Frontal cortex (tissue), 4 donors: ENCODE measurements at places on chromosomes 11 and 22.

DNA sequence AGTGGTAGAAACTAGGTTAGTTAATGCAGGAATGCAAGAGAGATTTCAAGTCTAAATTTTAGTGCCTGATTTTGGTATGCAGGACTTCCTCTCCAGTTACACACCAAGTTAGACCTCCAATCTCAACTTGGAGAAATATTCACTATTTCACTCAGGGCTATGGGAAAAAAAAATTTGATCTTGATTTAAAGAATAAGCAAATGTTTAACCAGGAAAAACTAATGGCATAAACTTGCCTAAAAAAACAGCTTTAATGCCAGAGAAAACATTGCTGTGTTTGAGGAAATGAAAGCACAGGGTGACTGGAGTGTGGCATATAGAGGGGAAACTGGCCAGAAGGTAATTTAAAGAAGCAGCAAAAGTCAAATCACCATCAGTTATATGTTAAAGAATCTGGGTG, 575.4 kb upstream of the LRRC4C start:
- no peak for DNase-seq

GRCh38 chr11:121928597-121929580, 187.1 kb downstream of the BLID start:
- DNase-seq = no peak

- DNase-seq = no peak
Measured at GRCh38 chr11:93476796-93477195, 66.4 kb downstream of the SMCO4 start.

DNA sequence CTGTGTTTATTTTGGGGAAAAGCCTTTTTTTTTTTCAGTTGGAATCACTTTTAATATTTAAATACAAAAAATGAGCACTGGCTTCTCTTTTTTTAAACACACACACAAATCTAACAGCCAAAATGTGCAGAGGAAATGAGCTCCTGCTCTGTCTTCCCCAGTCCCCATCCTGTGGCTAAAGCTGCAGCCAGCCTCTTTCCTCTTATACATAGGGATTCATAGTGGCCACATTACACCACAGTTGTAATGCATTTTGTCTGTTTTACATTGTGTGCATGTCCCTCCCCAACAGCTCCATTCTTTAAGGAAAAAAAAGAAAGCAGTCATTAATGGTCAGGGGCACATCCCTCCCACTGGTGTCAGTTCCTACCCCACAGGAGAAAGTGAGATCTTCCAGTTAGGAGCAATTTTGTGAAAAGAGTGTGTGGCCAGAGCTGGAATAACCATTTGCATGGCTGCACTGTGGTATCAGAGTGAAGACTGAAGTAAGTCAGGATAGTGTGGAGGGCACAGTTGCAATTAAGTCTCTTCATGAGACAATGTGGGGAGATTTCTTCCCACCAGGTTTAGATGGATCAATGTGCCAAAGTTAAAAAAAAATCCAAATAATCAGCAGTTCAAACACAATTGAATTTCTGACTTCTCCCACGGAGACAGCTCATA, 220.6 kb downstream of the TMEM135 start:
- DNase-seq = no peak

DNA sequence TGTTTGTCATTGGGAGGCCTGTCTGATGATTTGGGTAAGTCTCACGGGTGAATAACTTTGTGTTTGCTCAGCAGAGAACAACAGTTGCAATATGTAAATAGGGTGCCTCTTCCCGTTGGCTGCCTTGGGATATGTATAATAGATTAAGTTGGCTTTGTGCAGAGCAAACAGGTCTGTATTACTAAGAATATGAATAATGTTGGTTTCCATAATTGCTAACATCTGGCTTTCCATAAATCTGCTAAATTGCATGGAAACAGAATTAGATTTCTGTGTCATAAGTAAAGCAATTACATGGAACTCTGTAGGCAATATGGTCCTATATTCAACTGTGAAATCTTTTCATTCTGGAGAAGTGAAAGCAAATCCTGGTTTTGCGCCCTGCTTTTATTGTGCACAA, 636.0 kb upstream of the ANO5 start:
- DNase-seq = no peak

- no peak for DNase-seq
Measured at GRCh38 chr11:22405377-22405776, 67.2 kb downstream of the SLC17A6 start.

- DNase-seq = no peak
Measured at GRCh38 chr22:22604326-22605073, 39.9 kb upstream of the GGTLC2 start.

DNA sequence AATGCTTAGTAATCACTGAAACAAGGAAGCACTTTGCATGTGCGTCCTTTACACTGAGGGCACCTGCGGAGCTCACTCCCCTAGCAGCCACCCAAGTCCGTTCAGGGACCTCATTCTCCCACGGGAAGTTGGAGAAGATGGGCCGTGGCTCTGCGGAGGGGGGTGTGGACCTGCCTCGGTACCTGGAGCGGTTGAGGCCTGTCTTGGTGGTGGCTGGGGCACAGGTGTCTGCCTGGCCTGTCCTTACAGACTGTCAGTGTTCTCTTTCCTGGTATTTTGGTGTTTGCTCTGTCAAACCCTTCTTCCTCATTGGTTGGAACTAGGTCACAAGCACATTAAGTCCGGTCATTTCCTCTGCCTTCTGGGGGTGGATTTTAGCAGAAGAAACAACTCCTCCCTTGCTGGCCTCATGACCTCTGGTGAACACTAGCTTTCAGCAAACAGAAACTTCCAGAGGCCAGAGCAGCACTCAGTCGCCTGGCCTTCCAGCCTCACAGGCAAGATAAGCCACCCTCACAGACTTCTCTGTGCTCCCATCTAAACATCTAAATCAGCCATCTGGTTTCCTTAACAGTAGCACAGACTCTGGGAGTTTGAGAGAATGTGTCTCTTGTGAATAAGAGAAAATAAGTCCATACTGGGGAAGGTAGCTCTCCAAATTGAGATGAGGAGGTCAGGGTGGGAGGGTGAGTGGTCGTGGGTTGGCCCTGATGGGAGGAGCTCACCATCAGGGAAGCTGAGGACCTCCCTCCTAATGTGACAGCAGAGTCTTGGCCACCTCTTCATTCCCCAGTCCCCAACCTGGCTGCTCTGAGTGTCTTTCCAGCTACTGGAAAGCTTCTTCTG, 8.6 kb downstream of the SNAP29 start:
- peak; percentile 32 for DNase-seq

- no peak for DNase-seq
Measured at GRCh38 chr11:17581036-17581731, 34.1 kb downstream of the OTOG start.

GRCh38 chr11:46827995-46828394, 18.1 kb downstream of the CKAP5 start:
- no peak for DNase-seq

DNA sequence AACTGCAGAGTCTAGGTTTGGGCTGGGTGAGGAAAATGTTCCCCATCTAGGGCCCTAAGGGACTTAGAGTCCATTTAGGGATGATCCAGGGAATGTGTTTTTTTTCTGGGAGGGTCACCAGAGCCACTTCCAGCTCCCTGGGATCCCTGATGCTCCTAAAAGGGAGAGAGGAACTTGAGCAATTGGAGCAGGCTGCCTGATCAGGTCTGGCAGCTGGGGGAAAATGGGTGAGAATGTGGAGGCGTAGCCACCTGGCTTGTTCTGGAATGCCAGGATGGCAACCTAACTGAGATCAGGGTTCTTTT, 1.2 kb downstream of the PGAP2 start:
- no peak for DNase-seq

DNA sequence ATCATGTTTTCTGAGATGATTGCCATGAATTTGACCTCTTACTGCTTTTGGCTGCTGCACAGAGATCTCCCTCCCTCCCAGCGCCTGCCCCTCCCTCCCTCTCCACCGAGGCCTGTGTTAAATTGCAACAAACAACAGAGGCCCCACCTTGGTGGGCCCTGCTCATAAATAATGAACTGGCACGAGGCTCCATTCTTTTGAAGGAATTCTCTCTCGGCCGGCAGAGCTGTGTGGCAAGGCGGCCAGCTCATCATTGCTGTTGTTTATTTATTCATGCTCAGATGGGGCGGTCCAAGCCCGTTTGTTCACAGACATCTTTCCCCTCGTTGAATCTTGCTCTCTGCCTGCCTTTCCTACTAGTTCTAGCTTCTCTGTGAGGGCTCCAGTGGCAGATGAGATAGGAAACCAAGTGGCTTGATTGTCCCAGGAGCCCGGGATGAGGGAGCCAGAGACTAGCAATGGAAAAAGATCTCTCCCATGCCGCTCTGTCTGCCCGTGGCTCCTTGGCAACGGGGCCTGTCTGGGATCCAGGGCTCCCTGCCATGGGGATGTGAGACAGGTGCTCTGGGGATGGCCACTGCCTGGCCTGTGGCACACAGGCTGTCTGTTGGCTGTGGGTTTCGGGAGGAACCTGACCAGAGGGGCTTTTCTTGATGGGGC, 192.6 kb downstream of the DSCAML1 start:
- no peak for DNase-seq

DNA sequence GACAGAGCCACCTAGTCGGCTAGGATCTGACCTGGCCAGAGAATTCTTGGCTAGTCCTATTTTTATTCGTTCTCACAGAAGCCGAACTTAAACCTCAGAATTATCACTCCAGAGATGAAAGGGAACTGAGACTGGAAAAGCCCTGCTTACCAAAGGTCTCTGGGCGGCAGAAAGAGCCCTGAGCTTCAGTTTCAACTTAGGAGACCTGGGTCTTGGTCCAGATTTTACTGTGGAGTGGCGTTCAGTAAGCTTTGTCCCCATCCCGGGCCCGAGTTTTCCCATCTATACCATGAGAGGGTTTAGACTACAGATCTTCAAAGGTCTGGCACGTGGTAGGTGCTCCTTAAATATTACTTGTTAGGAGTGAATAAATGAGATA, 516 bp downstream of the NEU3 start:
- no peak for DNase-seq

GRCh38 chr11:92859156-92859690, 110.2 kb upstream of the MTNR1B start:
- no peak for DNase-seq

GRCh38 chr11:72244060-72244360, at the start of gene PHOX2A:
TSS of gene PHOX2A (minus strand) at chr11:72244176. CDS start at chr11:72244004, 172 bp downstream.
- DNase-seq = no peak

- DNase-seq = peak; percentile 11
Measured at GRCh38 chr11:66851698-66852465, 5.0 kb upstream of the LRFN4 start.

DNA sequence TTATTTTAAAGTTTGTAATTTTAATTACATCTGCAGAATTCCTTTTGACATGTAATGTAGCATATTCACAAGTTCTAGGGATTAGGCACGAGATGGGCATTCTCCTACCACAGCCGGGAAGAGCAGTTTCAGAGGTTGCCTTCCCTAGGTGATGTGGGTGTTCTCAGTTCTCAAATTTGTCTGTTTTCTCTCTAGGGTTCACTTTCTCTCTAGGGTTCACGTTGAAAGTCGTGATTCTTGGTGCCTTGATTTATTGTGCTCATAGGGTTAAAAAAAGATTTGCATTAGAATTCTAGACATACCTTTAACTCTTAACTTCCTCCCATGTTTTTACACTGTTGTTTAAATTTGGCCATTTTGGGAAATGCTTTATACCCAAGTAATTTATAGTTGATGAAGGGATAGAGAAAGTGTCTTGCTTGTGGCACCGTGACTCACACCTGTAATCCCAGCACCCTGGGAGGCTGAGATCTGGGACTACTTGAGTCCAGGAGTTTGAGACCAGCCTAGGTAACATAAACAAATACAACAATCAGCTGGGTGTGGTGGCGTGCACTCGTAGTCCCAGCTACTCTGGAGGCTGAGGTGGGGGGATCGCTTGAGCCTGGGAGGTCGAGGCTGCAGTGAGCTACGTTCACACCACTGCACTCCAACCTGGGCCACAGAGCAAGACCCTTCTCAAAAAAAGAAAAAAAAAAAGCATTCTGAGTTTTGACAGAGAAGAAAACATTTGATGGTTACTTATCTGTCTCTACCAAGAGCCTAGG, 3.6 kb downstream of the MED15 start:
- no peak for DNase-seq

- no peak for DNase-seq
Measured at GRCh38 chr11:1453611-1454034, 33.0 kb downstream of the MOB2 start.

DNA sequence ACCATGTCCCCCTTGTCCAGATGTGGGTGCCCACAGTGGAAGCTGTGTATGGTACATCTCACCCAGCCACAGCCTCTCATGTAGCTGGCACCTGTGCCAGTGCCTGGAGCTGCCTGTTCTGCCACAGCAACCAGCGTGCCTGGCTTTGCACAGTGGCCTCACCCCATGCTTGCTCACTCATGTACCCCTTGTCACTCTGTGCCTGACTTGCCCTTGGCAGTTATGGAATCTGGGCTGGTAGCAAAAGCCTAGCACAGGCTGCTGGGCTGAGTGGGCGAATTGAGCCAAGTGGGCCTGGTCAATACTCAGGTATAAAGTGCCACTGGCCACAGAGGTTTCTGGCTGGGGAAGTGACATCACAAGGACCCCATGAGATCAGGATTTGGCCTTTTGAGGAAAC, 264.2 kb downstream of the INSC start:
- DNase-seq = no peak

- no peak for DNase-seq
Measured at GRCh38 chr22:35312198-35313059, 12.7 kb downstream of the TOM1 start.

DNA sequence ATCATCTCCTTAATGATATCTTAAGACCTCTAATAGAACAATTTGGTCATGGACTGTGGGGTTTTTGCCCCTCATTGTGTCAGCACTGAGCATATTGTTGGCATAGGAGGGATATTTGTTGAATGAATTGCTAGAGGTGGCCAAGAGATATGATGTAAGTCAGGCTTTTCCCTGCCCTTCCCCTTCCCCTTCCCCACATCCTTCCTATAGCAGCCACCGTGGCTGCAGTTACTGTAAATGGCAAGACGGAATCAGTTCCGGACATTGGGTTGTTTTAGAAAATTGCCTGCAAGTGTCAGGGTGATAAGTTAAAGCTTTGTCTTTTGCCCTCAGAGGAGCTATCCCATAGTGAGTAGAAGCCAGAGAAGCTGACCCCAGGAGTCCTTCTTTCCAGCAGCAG, 23.0 kb downstream of the LIMK2 start:
- no peak for DNase-seq

GRCh38 chr11:78168539-78169477, 19.6 kb downstream of the KCTD21 start:
- DNase-seq = peak; percentile 37

GRCh38 chr11:118838905-118839553, 44.7 kb upstream of the CXCR5 start:
- no peak for DNase-seq

- no peak for DNase-seq
Measured at GRCh38 chr22:50186761-50187523, 1.2 kb downstream of the TRABD start.

GRCh38 chr11:104118105-104118744, 45.7 kb downstream of the PDGFD start:
- no peak for DNase-seq
